ENCODE measurements at places on chromosomes 11 and 22. TPM values are rescaled to one million over a fixed set of nuclear protein-coding genes. Genes with fewer than 3 reads are reported as not detected.

Gene UCP2
- polyA plus RNA-seq = 45.2 TPM

Gene RAB6A
- polyA plus RNA-seq = 111 TPM

Gene MISFA
- 16.7 TPM for polyA plus RNA-seq

- peak; percentile 65 for DNase-seq
Measured at GRCh38 chr22:36191106-36191836, 10.3 kb downstream of the APOL4 start.

Gene PDGFD
- polyA plus RNA-seq = 6.6 TPM

DNA sequence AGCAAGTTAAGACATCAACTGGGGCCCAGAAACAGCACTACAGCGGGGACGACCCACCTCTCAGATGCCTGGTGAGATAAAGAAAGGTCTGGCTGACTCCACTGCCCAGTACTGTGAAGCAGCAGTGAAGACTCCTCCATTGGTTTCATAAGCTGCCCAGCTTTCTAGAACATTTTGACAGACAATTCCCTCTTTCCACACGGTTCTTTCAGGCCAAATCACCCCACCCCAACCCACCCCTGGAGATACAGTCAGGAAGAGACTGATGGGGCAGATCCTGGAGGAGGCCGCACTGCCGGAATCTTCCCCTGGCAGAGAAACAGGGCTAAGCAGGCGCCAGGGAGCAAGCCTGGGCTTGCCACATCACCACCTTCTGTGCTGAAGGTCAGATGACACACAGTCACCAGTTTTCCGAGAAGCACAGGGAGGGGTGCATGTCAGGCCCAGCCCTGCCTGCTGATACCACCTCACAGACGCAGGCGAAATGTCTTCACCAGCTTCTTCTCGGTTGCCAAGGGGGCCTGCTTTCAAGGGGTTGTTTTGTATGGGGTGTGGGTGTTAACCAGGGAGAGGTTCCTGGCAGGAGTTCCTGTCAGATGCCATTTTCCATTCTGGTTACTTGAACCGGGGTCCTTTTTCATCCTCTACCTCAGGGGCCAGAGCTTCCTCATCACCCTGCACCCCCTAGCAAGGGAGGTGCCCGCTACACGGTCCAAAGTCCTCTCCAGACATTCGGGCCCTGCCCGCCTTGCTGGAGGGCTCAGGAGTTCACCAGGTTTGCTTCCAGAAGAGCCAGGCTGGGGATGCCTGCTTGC lies 1.4 kb upstream of the NEAT1 start:
- no peak for DNase-seq

DNA sequence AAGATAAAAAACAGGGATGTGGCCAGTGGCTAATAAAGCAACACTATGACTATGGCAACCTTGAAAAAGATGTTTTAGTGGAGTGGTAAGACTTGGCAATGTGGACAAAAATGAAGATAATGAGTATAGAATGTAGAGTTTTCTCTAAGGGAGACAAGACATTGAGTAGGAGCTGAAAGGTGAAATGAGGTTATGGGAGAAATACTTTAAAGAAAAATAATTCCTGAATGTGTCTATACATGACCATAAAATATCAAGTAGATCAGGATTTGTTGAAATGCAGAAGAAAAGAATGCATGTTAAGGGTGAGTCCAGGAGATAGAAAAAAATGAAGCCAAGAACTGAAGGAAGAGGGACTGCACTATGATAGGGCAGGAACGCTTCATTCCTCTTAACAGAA lies 101.6 kb upstream of the CARD18 start:
- no peak for DNase-seq
